ENCODE measurements at places on chromosomes 6 and 20.

GRCh38 chr6:146984251-146984924 lies 219.8 kb upstream of the STXBP5 start:
- no peak for DNase-seq

DNA sequence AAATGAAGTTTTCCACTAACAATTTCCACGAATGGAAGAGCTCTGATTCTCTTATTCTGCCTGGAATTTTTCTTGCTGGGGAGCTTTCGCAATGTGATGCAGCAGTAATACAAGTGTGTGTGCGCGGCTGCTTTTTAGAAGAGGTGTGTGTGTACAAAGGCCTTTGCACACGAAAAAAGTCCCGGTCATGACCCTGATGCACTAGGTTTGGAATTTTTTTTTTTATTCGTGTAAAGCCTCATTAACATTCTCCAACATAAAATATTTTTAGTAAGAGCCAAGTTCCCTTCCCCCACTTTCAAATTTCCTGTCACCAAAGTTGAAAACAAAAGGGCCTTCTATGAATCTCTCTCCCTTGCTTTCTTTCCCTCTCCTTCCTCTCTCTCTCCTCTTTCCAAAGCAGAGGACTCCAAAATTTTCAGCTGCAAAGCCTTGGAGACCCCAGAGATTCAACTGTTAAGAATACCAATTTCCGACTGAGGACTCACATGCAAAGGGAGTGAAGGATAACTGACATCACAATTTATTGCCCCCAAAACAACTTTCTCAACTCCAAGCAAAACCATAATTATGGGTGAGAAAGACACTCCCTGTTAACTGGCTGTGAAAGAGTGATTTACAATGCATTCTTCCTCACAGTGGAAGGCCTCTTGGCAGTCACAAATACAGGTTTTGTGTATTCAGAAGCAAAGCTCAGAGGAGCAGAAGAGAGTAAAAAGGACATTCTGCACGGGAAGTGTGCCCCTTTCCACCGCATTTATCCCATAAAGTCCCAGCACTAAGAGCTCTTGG lies 421.2 kb upstream of the JARID2 start:
- DNase-seq: no peak

- DNase-seq: no peak
Observed at GRCh38 chr6:53539561-53539960, 5.3 kb downstream of the GCLC start.

DNA sequence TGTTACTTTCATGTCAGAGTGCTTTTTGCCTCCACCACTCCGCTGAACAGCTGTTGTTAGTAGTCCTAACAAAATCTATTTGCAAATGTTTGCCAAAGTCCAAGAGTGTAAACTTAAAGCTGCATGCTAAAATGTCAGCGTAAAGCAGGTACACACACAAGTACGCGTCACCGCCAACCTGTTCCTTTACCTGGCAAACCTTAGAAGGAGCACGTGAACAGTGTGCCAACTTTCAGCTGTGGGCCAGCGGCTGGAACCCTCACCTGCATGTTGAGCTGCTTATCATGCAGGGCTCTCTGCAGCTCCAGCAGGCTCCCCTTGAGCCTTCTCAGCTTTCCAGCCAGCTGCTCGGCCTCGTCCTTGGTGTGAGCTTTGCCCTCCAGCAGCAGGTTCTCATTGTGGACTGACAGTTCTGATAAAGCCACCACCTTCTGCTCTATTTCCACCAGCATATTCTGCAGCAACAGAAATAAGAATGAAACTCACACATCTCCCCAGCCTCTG lies 359.3 kb downstream of the SYNE1 start:
- no peak for DNase-seq

- DNase-seq: no peak
Observed at GRCh38 chr6:63941747-63942470, 306.3 kb downstream of the PHF3 start.

- no peak for DNase-seq
Observed at GRCh38 chr6:26543953-26544352, 5.8 kb downstream of the HMGN4 start.

DNA sequence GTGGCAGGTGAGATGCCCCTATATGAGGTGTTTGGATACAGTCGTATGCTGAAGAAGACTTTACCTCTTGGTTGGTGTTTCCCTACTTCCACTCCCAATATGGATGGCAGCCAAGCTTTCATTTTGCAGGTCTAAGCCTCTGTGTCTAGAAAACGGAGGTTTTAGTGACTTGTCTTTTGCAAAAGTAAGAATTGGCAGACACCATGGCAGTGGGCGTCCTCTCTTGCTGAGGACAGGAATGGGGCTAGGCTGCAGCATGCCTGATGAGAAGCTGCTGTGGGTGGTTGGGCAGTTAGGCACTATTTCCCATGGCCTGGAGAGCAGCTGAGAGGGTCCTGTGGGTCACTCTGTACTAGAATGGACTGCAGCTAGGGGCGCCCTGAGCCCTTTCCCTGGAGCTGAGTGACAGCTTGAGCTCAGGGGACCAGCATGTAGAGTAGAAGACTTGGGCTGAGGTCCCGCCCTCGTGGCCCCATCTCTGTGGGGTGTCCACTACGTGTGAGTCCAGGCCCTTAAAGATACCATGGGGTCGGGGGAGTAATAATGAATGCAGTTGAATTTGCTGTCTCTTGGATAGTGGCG lies 127.4 kb downstream of the CDH26 start:
- no peak for DNase-seq

- no peak for DNase-seq
Observed at GRCh38 chr6:37904590-37904989, 85.1 kb downstream of the ZFAND3 start.

DNA sequence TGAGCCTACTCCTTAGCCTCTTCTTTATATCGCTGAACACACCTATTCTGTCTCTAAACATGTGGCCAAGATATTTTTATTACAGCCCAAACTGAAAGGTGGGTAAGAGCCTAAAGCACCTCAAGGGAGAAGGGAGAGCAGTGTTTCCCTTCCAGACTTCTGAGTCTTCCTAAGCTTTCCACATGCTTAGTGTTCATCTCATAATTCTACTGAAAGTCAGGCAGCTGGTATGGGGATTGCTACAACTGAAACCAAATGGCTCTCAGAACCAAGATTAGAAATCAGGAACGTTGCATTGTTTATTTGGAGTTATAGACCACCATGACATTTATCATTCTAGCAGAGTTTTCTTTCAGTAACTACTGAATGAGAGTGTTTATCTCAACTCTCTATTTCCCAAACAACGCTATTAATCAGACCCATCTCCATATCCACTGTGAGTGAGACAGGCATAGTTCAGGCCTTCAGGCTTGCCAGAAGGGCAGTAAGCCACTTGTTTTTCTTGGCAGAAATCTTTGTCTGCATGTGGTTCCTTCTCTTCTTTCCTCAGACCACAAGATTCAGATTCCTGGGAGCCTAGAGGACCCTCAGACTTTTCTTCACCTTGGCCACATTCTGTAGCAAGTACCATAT lies 22.8 kb downstream of the VGLL2 start:
- DNase-seq: no peak

- DNase-seq: no peak
Observed at GRCh38 chr6:45375449-45375848, 2.3 kb downstream of the SUPT3H start.

- DNase-seq: no peak
Observed at GRCh38 chr6:33628401-33628964, 7.4 kb downstream of the ITPR3 start.

- DNase-seq: no peak
Observed at GRCh38 chr6:142518126-142518525, 216.3 kb downstream of the ADGRG6 start.

All from 8988T (cell line).